ENCODE measurements at places on chromosomes 6 and 20.

DNA sequence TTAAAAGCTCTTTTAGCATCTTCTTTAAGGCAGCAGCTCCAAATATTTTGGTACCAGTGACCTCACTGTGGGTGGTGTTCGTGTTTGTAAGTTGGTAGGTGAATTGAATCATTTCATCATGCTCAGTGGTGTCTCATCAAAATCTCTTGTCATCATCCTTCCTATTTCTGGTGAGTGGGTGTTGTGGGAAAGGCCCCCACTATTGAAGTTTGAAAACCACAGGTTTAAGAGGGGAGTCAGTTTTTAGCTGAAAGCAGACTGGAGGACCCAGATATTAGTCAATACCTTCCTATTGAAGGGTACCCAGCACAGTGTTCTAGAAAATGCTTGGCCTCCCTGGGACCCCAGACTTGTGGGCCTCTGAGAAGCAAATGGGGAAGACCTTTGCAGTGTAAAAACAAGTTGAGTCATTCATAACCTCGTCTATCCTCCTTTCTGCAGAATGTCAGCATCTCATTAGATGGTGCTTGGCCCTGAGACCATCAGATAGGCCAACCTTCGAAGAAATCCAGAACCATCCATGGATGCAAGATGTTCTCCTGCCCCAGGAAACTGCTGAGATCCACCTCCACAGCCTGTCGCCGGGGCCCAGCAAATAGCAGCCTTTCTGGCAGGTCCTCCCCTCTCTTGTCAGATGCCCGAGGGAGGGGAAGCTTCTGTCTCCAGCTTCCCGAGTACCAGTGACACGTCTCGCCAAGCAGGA is 3.7 kb downstream of the PIM1 start:
- no peak for DNase-seq

DNA sequence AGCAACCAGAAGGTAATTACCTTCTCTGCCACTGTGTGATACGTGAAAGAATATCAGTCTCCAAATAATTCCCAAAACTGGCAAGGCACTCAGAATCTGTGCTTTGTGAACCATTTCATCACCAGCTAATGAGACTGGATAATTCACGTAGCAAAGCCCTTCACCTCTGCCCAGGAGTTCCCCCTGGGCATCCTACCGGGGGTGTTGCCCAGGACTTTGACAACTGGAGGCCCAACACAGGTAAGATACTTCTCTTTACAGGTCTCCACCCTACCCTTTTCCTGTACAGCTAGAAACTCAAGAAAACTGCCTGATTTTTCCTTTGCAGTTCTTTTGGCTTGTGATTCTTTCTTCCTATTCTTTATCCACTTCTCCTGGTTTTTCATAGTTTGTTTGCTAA is 2.7 kb upstream of the CD24 start:
- DNase-seq: no peak

DNA sequence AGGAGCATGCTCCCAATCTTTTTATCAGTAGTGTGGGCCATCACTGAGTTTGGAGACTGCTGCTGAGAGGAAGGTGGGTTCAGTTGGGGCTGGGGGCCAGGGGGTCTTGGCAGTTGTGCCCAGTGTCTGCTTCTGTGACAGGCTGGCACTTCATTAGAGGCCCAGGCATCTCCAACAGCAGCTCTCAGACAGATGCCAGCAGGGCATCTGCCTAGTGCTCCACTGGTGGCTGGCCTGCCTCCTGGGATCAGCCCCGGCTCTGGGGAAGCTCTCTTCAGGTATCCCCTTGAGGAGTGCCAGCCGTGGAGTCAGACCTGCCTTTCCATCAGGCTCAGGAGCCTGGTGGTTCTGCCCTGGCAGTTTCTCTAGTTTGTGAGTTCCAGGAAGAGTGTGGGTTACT is 77.3 kb downstream of the DTD1 start:
- no peak for DNase-seq

- no peak for DNase-seq
Measured at GRCh38 chr20:57139342-57140093, 126.9 kb downstream of the BMP7 start.

DNA sequence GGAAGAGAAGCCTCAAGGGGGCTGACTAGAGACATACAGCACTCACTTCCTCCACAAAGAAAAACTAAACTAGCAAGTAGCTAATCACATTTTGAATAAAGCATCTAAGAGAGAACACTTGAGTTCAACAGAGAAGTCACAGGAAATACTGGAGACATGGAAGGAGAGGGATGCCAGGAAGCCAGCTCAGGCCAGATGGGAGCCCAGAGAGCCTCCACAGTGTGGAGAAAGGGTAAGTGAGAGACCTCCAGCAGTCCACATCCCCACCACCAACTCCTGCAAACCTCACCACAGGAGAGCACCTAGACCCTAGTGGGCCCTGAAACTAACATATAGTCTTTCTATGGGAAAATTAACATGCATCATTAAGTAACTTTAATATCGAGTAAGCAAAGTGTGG is 79.2 kb downstream of the EPM2A start:
- no peak for DNase-seq

- DNase-seq: no peak
Measured at GRCh38 chr6:128124713-128125112, 223.9 kb upstream of the THEMIS start.

Data from hematopoietic multipotent progenitor cell (in vitro differentiated cells).